ENCODE measurements at places on chromosomes 7 and 10. TPM values are rescaled to one million over a fixed set of nuclear protein-coding genes. Genes with fewer than 3 reads are reported as not detected.

The LRRC18 gene
- total RNA-seq: not detected

The NAT16 gene
- total RNA-seq: not detected

The WDR86 gene
- total RNA-seq: 17.7 TPM

The GPER1 gene
- total RNA-seq: 6.4 TPM

The SPDYE6 gene
- total RNA-seq: not detected

The EFCAB10 gene
- not detected for total RNA-seq

The SEMA4G gene
- 0.81 TPM for total RNA-seq

The PIP gene
- total RNA-seq: not detected

The ZNF488 gene
- 0.18 TPM for total RNA-seq

The PRR15 gene
- 2.4 TPM for total RNA-seq

The CCZ1 gene
- total RNA-seq: 24.3 TPM

The ELN gene
- total RNA-seq: 101 TPM

The OR6V1 gene
- not detected for total RNA-seq

The ZNHIT1 gene
- total RNA-seq: 75.6 TPM

The HGF gene
- 194 TPM for total RNA-seq

The C10orf90 gene
- 1.1 TPM for total RNA-seq

The PNLIPRP2 gene
- total RNA-seq: not detected

The TDRD1 gene
- total RNA-seq: 0.45 TPM

The STEAP1 gene
- 83.4 TPM for total RNA-seq

The EPHA1 gene
- not detected for total RNA-seq

The AKR1B1 gene
- total RNA-seq: 51.6 TPM

The GALNT17 gene
- not detected for total RNA-seq

The SEMA3E gene
- 0.98 TPM for total RNA-seq

The DENND11 gene
- 10.2 TPM for total RNA-seq

The TMEM273 gene
- not detected for total RNA-seq

The SYT15 gene
- 0.41 TPM for total RNA-seq

The LRIT1 gene
- total RNA-seq: not detected

The UCN3 gene
- total RNA-seq: not detected

The FAM131B gene
- 3.2 TPM for total RNA-seq

The OR2A1 gene
- total RNA-seq: 0.27 TPM

The OR9A2 gene
- total RNA-seq: not detected

The CTTNBP2 gene
- 3.9 TPM for total RNA-seq

The SEC61G gene
- total RNA-seq: 764 TPM

The KDM7A gene
- 6.9 TPM for total RNA-seq

The HOXA4 gene
- total RNA-seq: 0.57 TPM

The H2AZ2 gene
- total RNA-seq: 69.1 TPM

The PRSS58 gene
- not detected for total RNA-seq

The WASHC2C gene
- 26.7 TPM for total RNA-seq

The VWC2 gene
- not detected for total RNA-seq

The LIPN gene
- not detected for total RNA-seq

The HTR5A gene
- total RNA-seq: not detected

The CRTAC1 gene
- not detected for total RNA-seq

The NUTM2E gene
- not detected for total RNA-seq

The OPALIN gene
- not detected for total RNA-seq

The CALML3 gene
- total RNA-seq: not detected

Measured in fibroblast of the aortic adventitia (primary cell).